ENCODE measurements at places on chromosomes 16 and 17. TPM values are rescaled to one million over a fixed set of nuclear protein-coding genes. Genes with fewer than 3 reads are reported as not detected.

The CALB2 gene
- 1.6 TPM for total RNA-seq

The TCF25 gene
- 86.3 TPM for total RNA-seq

The ABCA9 gene
- total RNA-seq, result 21.5 TPM

The NT5M gene
- 8.6 TPM for total RNA-seq

The SHCBP1 gene
- total RNA-seq, result 1.1 TPM

The KRT33B gene
- total RNA-seq, result not detected

The RDM1 gene
- not detected for total RNA-seq

The ACSM2A gene
- not detected for total RNA-seq

The DYNC1LI2 gene
- 80.6 TPM for total RNA-seq

The USP31 gene
- 25.0 TPM for total RNA-seq

The MT1M gene
- total RNA-seq, result 6.8 TPM

The KRTAP9-8 gene
- not detected for total RNA-seq

The RMI2 gene
- 0.45 TPM for total RNA-seq

The RASL10B gene
- 23.8 TPM for total RNA-seq

The CIBAR2 gene
- total RNA-seq, result not detected

The TBC1D3C gene
- total RNA-seq, result not detected

The ATP2A3 gene
- 5.8 TPM for total RNA-seq

The C16orf46 gene
- 0.69 TPM for total RNA-seq

Measured in left ventricle myocardium superior (tissue), 1 donor.